ENCODE measurements at places on chromosomes 2 and 18.

DNA sequence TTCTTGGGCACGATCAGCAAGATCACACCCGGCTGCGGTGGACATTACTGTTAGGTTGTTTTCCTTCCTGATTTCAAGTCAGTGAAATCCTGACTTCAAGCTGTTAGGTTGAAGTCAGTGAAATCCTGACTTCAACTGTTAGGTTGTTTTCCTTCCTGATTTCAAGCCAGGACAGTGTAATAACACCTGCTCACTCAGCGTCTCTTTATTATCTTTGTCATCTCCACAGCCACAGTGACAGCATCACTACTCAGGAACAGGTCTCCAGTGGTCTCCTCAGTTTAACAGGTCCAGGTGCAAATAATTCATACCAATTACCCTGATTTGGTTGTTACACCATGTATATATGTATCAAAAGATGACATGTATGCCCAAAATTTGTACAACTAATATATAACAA, 208.1 kb upstream of the REG3G start:
- H3K27ac ChIP-seq = no peak overlapping the region
- no peaks in the 10 kb centered on the region for H3K4me1 ChIP-seq
- no peaks in the 10 kb centered on the region for H3K36me3 ChIP-seq
- H3K4me3 ChIP-seq = no peak overlapping the region

- H3K4me1 ChIP-seq = no peaks in the 10 kb centered on the region
- no peaks in the 10 kb centered on the region for H3K27me3 ChIP-seq
- H3K36me3 ChIP-seq = no peaks in the 10 kb centered on the region
- H3K27ac ChIP-seq = no peak overlapping the region
- no peak for DNase-seq
Measured at GRCh38 chr2:129732630-129733026, 246.8 kb upstream of the RAB6C start.

DNA sequence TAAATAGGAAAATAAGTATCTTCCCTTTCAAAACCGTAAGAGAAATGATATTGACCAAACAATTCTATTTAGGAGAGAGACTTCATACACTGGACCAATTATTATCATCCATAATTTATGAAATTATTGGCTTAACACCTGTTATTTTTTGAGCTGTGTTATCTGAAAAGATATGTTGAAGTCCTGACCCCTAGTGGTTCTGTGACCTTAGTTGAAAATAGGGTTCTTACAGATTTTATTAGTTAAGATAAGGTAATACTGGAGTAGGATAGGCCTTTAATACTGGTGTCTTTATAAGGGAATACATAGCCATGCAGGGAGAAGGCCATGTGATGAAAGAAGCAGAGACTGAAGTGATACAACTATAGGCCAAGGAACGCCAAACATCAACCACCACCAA, 659.6 kb downstream of the DCC start:
- no peak overlapping the region for H3K4me3 ChIP-seq
- no peaks in the 10 kb centered on the region for H3K36me3 ChIP-seq
- DNase-seq = no peak
- no peak overlapping the region for H3K27ac ChIP-seq
- H3K4me1 ChIP-seq = no peaks in the 10 kb centered on the region
- no peaks in the 10 kb centered on the region for H3K27me3 ChIP-seq

GRCh38 chr2:175167076-175167791, 769 bp downstream of the ATF2 start:
- peak overlapping the region; percentile 91 for H3K4me3 ChIP-seq
- DNase-seq = no peak
- no peaks in the 10 kb centered on the region for H3K36me3 ChIP-seq
- H3K27ac ChIP-seq = peak overlapping the region; percentile 94

DNA sequence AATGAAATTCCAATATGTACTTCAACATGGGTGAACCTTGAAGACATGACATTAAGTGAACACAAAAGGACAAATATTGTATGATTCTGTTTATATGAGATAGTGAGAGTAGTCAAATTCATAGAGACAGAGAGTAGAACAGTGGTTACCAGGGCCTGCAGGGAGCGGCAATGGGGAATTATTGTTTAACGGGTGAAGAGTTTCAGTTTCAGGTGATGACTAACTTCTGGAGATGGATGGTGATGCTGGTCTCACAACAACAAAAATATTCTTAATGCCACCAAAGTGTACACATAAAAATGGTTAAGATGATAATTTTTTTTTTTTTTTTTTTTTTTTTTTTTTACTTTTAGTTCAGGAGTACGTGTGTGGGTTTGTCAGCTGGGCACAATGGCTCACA, 109.4 kb upstream of the TMEM200C start:
- no peak overlapping the region for H3K27ac ChIP-seq
- H3K36me3 ChIP-seq = no peaks in the 10 kb centered on the region
- no peak overlapping the region for H3K4me3 ChIP-seq
- DNase-seq = no peak

DNA sequence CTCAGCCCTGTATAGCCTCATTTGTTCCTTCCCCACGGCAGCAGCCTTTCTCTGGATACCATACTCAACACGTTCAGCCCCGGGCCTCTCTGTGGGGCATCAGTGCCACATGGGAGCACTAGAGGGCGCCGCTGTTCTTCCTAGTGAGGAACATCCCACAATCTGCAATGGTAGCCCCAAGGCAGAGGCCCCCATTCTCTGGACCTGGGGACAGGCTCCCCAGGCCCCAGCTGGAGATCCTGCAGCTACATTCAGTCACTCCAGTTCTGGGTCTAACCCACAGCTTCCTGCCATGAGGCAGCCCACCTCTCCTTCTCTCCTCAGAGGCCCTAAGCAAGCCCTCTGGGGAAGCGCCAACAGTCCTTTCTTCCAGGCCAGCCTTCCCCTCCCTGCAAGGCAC, 14.2 kb upstream of the SFXN5 start:
- no peak overlapping the region for H3K27ac ChIP-seq
- H3K36me3 ChIP-seq = no peaks in the 10 kb centered on the region
- no peaks in the 10 kb centered on the region for H3K27me3 ChIP-seq
- H3K4me3 ChIP-seq = no peak overlapping the region
- no peaks in the 10 kb centered on the region for H3K4me1 ChIP-seq
- peak; percentile 96 for DNase-seq

DNA sequence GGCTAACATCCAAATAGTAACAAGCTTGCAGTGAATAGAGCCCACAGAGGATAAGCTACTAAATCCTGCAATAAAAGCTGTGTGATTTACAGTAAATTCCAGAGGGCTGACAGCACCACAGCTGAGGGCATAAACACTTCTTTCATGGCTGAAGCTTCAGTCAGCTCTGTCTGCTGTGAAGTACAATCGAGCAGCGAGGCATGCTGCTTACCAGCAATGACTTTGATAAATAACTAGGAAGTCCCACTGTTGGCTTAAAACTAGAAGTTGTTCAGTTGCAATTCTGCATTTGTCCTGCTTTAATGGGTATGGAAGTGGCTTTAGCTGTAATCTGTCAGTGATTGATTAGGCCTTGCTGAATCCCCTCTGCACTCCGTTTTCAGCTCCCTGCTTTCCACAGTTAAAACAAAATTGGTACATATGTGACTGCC, 65.2 kb upstream of the FIGN start:
- DNase-seq = no peak
- H3K4me3 ChIP-seq = no peak overlapping the region
- no peak overlapping the region for H3K27ac ChIP-seq
- no peaks in the 10 kb centered on the region for H3K27me3 ChIP-seq
- no peaks in the 10 kb centered on the region for H3K4me1 ChIP-seq

DNA sequence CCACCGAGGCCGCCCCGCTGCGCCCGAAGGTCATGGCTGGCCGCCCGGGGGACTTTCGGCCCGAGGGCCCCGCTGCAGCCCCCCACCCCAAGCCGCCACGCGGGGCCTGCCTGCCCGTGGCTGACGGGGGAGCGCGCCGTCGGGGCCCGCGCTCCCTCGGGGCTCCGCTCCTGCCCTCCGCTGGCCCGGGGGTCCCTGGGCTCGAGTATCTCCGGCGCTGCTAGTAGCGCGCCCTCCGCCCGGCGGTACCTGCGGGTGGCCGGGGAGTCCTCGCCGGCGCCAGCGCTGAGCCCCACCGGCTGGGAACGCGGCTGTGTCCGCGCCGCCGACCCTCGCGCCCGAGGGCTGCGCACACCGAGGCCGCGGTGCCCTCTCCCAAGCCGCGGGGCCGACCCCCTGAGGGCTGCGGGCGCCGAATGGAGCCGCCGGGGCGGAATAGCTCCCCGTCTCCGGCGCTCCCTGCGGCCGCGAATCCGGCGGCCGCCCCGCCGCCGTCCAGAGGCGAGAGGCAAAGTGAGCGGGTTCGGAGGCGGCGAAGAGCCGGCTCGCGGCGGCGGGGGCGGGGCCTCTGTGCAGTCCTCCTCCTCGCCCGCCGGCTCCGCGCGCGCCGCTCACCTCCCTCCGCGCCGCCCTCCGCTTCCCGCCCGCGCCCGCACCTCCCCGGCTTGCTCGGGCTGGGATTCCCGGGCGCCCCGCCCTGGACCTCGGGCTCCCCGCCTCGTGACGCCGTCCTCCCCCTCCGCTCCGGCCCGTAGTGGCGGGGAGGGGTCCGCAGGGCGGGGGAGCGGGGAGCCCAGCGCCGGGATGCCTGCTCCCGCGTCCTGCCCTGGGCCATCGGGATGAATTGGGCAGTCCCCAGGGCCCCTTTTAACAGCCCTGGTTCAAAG, at the start of gene KCNG3:
Gene KCNG3, minus strand, starts transcription at position 515 of the 887 bp plus-strand sequence. Its CDS starts 481 bp downstream, at position 34.
- no peaks in the 10 kb centered on the region for H3K27me3 ChIP-seq
- peak within 1 kb of the TSS; percentile 34 for H3K27ac ChIP-seq
- no peaks in the 10 kb centered on the region for H3K36me3 ChIP-seq
